ENCODE measurements at places on chromosomes 1 and 21.

- no peak for DNase-seq
Measured at GRCh38 chr1:242579528-242580235, 55.2 kb upstream of the PLD5 start.

DNA sequence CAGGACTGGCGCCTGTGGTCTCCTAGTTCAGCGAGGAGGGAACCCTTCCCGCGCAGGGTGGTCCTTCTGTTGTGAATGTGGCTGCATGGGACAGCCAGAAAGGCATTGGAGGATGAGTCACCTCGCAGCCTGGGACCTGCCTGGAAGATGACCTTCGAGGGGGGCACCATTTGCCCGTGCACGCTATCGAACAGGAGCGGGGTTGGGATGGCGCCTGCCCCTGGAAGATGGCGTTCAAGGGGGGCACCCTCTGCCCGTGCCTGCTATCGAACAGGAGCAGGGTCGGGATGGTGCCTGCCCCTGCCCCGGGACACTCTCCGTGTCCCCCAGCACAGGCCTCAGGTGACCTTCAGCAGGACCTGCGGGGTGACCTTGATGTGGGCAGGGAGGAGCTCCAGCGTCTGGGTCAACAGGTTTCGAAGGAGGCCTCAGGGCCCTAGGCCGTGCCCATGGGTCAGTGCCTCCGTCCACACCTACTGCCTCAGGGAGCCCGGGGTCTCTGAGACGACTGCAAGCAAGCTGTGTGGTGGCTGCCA lies 1.7 kb upstream of the ACTRT2 start:
- DNase-seq = no peak

DNA sequence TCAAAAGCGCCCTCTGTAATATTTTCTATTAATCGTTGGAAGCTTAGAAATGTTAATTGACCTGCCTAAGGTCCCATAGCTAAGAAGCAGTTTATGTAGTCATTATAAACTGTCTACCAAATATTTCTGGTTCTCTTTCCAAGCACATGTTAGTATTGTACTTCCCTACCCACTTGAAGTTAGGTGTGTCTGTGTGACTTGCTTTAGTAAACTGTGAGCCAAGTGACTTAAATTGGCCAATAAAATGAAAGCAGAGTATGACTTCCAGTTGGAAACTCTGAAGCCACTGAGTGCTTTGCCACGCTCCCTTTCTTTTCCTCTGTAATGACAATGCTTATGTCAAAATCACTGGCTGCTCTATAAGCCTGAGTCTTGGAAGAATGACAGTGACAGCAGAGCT lies 20.6 kb upstream of the ADAMTS1 start:
- no peak for DNase-seq

DNA sequence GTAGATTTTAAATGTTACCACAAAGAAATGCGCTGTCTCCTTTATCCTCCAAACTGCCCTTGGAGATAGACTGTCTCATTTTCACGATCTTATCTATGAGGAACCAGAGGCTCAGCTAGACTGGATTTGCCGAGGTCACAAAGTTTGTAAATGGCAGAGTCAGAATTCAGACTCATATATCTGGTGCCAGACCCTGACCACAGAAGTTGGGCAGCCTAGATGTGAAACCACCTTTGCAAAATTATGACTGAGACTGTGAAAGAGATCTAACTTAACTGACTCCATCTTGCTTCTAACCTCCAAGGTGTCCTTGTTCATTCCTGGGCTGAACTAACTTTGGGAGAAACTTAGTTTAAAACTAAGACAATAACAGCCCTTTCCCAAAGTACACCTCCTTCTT lies 14.1 kb downstream of the CNR2 start:
- DNase-seq = no peak

GRCh38 chr1:204565617-204566582 lies 49.7 kb downstream of the MDM4 start:
- DNase-seq = peak; percentile 58

DNA sequence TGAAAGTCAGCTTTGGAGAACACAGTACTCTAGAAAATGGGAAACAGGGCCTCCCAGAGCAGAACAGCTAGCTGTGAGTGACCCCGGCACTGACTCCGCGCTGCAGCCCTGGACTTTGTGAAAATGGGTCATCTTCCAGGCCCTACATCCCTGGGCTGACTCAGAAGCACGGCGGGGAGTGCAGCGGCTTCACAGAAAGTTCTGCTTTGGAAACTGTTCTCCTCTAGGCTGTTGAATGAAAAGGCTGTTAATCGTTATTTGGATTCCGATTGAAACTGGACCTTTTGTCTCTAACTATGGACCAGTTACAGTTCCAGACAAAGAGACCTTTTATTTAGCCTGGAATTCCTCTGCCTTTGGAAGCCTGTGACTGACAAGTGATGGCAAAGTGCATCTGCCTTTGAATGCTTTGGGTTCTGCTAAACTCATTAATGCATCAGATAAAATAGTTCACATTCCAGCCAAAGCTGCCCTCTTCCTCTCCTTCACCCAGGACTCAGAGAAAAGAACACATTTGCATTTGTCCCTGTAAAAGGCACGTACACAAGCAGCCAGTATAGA lies 144.9 kb upstream of the HOOK1 start:
- DNase-seq = no peak

DNA sequence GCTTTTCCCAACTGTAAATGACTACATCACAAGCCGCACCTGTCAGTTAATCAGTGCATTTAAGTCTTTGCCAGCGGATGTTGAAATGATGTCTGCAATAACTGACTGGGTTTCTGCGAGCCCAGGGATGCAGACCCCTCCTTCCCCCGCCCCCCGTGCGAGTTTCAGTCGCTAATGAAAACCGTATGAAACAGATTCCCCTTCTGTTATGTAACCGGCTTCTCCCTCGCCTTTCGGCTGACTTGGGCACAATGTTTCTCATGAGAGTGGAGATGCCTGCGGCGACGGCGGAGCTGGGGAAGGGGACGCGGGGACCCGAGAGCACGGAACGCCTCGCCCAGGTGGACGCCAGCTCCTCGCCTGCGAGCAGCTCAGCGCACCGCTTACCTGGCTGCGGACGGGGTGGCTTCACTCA lies 753 bp downstream of the KCNJ6 start:
- no peak for DNase-seq

GRCh38 chr21:41228006-41228370 lies 60.0 kb downstream of the BACE2 start:
- DNase-seq = no peak

DNA sequence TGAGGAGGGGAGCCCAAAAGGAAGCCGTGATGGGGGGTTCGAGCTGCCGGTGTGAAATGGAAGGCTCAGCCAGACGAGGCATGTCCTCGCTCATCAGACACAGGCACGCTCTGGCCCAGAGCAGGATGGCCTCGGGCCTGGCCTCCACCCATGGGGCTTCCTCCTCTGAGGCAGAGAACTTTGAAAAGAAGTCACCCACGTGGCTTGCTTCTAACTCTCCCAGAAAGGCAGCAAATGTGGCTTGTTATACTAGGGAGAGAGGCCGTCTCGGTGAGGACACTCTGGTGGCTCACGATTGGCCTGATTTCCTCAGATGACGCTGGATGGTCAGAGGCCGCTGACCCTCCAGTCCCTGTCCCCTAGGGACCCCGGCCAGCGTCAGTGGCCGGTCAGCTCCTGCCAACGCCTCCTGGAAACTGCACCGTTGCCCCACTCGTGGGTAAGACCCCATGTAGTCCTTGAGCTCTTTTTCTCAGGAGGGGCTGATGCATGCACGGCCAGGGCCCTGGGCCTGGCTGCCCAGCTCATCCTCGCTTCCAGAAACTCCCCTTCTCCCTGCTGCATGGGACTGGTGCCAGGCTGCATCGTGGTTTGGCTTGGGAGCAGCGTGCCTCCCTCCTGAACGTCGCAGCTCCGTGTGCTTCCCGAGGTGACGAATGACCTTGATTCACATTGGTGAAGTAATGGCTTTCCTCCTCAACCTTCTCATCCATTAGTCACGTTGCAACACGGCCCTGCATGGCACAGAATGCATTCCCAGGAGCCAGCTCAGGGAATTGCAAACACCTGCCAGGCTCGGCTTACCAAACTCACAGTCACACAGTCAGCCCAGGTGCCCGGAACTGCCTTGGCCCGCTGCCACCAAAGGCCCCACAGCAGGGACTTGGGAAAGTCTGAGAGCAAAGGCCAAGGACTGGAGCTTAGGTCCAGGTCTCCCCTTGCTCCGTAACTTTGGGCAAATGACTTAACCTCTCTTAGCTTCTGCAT lies 58.8 kb downstream of the TOMM20 start:
- DNase-seq = no peak

GRCh38 chr1:150696162-150696561 lies 792 bp downstream of the GOLPH3L start:
- DNase-seq = no peak

DNA sequence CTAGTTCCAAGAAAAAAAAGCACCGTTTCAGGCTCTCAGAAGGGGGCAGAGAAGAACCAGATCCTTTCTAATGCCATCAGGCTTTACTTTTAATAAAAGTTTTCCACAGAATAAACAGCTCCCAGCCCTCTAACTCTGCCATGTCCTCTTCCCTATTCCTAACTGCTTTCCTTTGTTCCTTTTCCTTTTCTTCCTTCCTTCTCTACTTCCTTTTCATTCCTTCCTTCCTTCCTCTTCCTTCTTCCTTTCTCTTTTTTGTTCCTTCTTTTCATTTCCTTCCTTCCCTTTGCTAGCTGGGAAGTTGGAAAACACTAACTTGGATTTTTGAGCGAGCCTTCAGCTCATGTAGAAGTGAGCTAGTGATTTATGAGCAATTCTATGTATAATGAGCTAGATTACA lies 46.2 kb downstream of the KDM5B start:
- DNase-seq = no peak
